ENCODE measurements at places on chromosomes 4 and X.

DNA sequence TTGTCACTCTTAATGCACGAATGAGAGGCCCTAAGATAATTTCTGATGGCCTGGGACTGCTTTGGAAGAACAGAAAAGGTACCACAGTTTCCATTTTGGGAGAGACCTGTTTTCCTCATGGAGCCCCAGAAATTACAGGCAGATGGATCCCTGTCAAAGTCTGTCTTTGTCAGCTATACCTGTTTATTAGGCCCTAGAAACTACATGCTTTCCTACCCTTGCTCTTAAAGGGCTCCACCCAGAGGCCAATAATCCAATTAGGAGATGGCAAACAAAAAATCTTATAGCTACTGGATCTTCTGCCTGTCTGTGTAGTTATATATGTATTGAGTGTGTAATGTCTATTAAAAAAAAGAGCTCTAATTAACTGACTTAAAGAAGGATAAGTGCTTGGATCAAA, 141.3 kb downstream of the NR3C2 start:
- DNase-seq, result no peak

- no peak for DNase-seq
Observed at GRCh38 chr4:79174490-79175252, 151.2 kb downstream of the NAA11 start.

GRCh38 chr4:56703378-56703777, 22.3 kb upstream of the HOPX start:
- DNase-seq, result no peak

- DNase-seq, result no peak
Observed at GRCh38 chr4:38654273-38654672, 9.7 kb upstream of the KLF3 start.

GRCh38 chr4:26183017-26183416, 137.8 kb upstream of the RBPJ start:
- DNase-seq, result no peak

GRCh38 chrX:154371789-154372300, 2.6 kb downstream of the FLNA start:
- DNase-seq, result no peak

DNA sequence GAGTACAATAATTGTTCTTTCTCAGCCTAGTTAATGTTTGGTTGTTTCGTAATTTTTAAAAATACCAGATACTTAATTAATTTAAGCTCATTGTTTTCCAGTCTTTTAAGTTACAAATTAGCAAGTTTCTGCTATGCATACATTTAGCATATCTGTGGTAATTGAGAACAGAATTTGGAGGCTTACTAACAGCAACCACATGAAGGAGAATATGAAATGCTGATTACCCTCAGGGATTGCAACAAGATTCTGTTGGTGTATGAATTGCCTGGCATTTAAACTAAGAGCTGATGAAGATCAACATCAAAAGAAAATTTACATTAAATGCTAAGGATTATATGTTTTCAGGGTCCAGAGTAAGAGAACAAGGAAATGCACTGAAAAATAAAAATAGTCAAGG, 580.0 kb upstream of the INTU start:
- no peak for DNase-seq

DNA sequence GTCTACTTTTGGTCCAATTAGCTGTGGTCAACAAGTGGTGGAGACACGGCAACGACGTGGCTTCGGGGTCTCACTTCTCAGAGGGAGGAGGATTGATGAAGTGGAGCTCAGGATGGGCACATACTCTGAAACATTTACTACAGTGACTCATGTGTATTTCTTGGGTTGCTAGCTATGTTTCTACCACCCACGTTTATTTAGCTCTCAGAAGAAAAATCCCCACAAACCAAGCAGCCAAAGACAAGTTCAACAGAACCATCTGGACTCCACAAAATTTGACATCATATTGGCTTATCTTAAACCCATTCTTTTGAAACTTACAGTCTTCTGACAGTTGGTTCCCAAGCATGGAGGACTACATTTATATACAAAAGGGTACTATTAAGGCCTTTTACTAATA, 158.0 kb downstream of the CBLL2 start:
- DNase-seq, result no peak

- no peak for DNase-seq
Observed at GRCh38 chrX:124280294-124280902, 52.1 kb upstream of the TEX13D start.

- DNase-seq, result no peak
Observed at GRCh38 chrX:150731795-150732194, 38.6 kb downstream of the MTMR1 start.

DNA sequence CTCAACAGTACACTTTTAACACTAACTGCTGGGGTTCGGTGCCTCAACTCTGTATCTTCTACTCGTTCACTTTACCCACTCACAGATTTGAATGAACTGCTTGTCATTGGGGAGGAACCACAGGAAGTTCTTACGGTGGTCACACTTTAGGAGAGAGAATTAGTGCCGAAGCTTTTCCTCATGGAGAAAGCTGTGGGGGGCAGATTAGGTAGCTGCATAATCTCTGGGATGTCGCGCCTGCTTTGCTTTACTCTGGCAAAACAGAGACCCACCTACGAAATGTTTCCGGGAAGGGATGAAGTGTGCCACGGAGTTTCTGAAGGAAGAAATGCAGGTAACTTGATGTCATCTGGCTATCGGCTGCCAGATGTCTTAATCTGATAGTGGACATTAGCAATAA, 949.7 kb upstream of the TENM3 start:
- DNase-seq, result no peak

DNA sequence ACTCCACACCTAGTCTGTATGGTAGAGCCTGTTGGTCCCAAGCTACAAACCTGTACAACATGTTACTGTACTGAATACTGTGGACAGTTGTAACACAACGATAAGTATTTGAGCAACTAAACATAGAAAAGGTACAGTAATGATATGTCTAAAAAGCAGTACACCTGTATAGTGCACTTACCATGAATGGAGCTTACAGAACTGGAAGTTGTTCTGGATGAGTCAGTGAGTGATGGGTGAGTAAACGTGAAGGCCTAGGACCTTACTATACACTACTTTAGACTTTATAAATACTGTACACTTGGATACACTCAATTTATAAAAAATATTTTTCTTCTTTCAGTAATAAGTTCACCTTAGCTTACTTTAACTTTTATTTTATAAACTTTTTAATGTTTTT, 104.0 kb downstream of the TMA16 start:
- DNase-seq, result no peak

GRCh38 chr4:82373486-82373815, 340 bp downstream of the HNRNPD start:
- no peak for DNase-seq

- no peak for DNase-seq
Observed at GRCh38 chrX:124421898-124422655, 75.7 kb downstream of the SH2D1A start.

DNA sequence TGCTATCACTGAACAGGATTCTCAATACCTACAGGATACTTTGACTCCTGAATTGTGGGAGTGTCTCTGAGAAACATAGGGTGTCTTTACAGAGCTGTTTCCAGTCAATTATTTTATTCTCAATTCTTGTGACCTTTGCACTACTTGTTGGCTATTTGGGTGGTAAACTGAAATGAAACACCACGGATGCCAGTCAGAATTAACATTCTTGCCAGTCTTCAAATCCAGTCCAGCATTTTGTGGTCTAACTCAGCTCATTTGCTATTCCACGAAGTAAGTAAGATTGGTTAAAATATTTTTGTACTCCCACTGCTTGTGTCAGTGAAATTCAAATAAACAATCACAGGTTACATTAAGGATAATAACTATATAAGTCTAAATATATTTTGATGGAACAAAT, 197.9 kb downstream of the ANKRD50 start:
- DNase-seq, result no peak

DNA sequence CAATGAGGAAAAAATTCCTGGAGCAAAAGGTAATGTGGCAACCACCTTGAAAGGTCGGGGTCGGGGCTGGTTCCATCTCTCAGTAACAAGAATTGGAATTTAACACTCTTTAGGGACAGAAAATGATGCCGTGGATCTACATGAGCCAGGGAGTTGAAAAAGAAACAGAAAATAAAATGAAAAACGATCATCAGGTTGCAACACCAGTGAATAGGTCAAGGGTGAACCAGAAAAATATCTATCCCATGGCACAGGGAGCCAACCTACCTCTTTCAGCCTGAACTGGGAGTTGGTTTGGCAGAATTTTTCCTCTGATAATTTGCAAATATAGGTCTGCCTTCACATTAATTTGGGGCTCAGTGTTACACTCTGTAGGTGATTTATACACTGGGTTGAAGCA, 93.7 kb downstream of the C4orf33 start:
- DNase-seq, result no peak

- no peak for DNase-seq
Observed at GRCh38 chr4:27789773-27790172, 929.1 kb downstream of the STIM2 start.

- no peak for DNase-seq
Observed at GRCh38 chr4:31045151-31045550, 325.0 kb downstream of the PCDH7 start.

GRCh38 chr4:176363072-176363471, 43.3 kb downstream of the SPCS3 start:
- DNase-seq, result no peak

- no peak for DNase-seq
Observed at GRCh38 chr4:122041312-122041711, 89.5 kb upstream of the TRPC3 start.

DNA sequence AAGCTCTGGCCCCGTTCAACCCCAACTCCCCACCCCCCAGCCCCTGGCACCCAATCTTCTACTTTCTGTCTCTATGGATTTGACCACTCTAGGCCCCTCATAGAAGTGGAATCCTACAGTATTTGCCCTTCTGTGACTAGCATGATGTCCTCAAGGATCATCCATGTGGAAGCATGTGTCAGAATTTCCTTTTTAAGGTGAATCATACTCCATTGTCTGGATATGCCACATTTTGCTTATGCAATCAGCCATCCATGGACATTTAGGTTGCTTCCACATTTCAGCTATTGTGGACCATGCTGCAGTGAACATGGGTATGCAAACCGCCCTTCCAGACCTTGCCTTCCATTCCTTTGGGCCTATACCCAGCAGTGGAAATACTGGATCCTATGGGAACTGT, 15.5 kb downstream of the CCNQ start:
- no peak for DNase-seq

GRCh38 chr4:139511320-139511719, 44.7 kb downstream of the SETD7 start:
- no peak for DNase-seq

- no peak for DNase-seq
Observed at GRCh38 chrX:10022580-10023245, 55.6 kb downstream of the CLDN34 start.

GRCh38 chr4:124092101-124092500, 620.4 kb downstream of the ANKRD50 start:
- DNase-seq, result no peak

DNA sequence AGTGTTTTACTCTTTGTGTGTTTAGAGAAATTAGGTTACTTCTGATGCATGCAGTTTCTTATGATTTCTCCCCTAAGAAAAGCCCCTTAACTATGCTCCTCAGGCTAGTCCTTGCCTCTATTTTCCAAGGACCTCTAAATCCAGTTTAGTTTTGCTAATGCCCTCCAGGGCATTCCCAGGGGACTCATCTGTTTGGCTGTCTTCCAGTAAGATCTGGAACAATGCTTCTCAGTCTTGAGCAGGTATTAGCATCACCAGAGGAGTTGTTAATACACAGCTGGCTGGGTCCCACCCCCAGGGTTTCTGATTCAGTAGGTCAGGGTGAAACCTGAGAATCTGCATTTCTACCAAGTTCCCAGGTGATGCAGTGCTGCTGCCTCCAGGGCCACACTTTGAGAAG, 56.9 kb downstream of the OTC start:
- DNase-seq, result no peak

DNA sequence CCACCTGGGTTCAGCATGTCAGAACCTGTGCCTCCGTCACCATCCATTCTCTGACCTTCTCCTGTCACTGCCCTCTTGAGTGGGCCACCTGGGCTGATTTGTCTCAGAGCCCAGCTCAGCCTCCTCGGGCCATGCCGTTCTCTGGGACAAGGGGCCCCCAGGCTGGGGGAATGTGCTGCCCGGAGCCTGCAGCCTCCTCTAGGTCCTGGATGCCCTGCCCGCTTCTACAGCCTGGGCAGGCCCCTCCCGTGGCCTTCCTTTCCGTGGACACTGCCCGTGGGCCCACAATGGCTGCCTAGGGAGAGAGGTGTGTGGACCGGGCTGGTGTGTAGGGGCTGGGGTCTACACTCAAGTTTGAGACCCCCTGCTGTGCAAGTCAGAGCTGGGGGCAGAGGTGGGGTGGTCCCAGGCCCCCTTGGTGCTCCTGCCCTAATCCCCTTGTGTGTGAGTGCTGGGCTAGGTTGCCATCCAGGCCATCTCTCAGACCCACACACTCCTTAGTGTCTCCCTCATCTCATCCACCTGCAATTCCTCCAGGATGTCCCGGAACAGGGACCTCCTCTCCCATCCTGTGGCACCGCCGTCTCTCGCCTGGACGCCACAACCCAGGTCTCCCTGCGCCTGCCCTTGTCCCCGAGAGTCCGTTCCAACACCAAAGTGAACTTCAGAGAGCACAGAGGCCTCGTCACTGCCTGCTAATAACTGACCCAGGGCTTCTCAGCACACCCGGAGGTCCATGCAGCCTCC, 12.4 kb downstream of the PSAPL1 start:
- no peak for DNase-seq

Measured in T-helper 17 cell (primary cell).